Fibroblast of the conjunctiva (primary cell): ENCODE measurements at places on chromosomes 6 and 20.

DNA sequence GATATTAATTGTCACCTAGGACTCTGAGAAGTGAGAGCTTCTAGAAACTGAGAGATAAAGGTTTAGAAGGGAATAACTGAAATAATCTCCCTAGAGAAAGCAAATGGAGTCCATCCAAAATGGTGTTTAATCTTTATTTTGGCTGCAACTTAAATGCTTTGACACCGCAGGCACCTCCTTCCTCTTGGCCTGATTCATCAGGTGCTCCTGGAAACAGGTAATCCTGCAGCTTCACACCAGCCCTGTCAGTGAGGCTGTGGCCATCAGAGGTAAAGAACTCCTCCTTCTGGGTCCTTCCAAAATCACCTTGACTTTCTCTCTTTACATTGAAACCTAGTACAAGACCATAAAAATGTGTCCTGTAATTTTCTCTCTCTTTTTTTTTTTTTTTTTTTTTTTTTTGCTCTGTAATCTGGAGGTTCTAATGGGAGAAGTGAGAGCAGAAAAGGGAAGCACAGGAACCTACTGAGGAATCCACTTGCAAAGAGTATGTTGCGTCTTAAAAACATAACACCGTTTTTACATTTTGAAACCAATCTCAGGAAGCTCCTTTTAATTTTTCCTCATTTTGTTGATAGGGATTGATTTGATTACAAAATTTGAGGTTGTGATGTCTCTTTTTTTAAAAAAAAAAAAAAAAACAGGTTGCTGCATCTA, 124.2 kb downstream of the LRRC1 start:
- no peak for DNase-seq

GRCh38 chr6:162478192-162478671, 249.3 kb downstream of the PRKN start:
- no peak for DNase-seq

DNA sequence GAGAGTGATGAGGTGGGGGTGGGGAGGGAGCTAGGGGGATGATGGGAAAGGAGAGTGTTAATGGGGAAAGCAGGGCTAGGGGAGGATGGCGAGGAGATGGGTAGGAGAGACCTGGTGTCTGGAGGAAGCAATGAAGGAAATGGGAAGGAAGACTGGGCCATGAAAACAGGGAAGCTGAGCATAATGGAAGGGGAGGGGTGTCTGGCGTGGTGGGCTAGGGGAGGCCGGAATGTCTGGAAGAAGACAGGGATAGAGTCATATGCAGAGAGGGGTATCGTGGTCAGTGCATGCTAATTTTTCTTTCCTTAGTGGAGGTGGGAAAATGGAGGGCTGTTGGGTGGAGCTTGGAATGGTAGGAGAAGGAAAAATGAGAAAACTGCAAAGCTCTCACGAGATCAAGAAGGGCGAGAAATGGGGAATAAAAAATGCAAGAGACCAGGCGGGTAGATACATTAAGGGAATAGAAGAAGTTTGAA, 423 bp downstream of the KLHDC3 start:
- no peak for DNase-seq

GRCh38 chr6:21998582-21998981, 298.3 kb downstream of the PRL start:
- DNase-seq, result no peak

GRCh38 chr20:62362991-62363919, 3.9 kb downstream of the LAMA5 start:
- DNase-seq, result no peak

- no peak for DNase-seq
Observed at GRCh38 chr6:34358389-34358905, 34.0 kb downstream of the NUDT3 start.

DNA sequence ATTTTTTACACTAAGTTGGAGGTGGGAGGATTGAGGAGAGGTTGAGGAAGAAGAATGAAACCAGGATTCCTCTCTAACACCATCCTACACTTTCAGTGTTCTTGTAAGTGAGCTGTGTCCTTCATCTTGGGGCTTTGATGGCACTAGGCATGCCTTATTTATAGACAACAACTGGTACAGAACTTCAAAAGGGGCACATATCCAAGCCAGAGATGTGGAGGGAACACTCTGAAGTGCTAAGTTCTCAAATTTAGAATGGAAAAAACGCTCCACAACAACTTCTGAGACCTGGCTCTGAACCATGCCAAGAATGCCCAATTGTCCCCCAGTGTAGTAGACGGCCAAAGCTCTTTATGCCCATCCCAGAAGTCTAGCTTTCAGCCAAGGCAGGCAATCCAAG, 16.2 kb upstream of the PKHD1 start:
- no peak for DNase-seq

DNA sequence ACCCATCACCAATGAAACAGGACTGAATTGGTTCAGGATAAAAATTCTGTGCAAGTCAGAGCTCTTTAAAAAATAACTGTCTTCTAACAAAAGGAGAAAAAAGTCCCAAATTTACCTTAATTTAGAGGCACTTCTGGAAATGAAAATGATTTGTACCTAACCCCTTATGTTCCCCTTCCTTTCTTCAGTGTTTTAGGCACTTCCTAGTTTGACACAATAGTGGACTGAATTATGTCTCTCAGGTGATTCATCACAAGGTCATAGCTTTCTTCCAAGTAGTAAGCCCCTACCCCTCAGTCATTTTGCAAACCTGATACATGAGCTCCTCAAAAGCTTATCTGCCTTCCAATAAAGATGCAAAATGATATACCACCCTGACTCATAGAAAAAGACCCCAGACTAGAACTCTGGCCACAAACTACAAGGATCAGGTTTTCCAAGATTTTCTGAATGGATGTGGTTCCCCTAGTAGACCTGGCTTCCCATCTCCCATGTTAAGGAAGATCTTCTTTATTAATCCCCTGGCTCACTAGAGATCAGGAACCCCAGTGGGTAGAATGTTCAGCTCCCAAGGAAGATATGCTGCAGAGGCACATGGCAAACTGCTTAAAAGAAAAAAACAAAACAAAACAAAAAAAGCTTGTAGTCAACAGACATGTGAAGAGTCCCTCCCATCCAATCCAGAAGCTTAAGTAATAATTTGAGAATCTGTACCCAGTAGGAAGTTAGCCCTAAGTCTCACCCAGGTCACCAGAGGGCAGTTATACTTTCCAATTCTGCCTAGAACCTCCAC, 3.6 kb downstream of the PPP1R10 start:
- no peak for DNase-seq

- DNase-seq, result no peak
Observed at GRCh38 chr6:54044059-54044458, 67.2 kb upstream of the MLIP start.

GRCh38 chr6:22326500-22326899, 29.7 kb upstream of the PRL start:
- DNase-seq, result no peak

DNA sequence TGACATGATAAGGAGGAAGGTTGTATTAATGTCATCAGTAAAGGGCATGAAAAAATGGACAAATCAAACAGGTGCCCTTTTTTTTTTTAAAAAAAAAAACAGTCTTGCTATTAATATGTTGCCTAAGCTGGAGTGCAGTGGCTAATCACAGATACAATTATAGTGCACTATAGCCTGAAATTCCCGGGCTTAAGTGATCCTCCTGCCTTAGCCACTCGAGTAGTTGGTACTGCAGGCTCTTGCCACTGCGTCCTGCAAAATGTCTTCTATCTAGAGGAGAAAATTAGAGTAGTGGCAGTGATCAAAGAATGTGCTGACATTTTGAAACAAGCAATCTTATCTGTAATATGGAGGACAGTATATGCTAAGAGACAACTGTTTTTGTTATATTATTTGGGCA, 127.7 kb downstream of the ASCC3 start:
- no peak for DNase-seq

DNA sequence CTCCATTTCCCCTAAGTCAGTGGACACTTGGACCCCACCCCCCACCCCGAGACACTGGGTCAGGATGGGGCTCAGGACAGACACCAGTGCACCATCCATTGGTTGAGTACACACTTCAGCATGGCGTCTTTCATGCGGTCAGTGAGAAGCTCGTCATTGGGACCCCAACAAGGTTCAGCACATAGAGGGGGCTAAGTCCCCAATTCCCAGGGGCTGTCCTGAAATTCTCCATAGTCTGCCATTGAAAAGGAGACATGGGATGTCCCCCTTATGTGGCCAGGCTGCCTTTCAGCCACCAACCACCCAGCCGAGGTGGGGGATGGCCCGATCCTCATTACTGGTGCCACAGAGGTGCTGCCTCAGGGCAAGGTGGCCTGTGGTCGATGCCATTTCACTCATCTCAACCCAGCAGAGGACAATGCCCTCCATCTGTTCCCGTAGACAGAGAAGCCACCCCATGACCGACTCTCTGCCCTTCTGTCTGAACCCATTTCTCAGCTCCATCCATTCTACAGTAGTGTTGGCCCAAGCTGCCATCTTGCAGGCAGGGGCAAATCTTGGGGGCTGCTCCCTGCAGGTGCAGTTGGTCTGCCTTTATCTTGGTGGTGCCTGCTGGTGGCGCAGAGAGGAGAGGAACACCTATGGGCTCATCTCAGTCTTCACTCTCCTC, 37.4 kb downstream of the PRR18 start:
- DNase-seq, result no peak

- DNase-seq, result no peak
Observed at GRCh38 chr6:52990342-52990741, 4.7 kb downstream of the GSTA4 start.

- no peak for DNase-seq
Observed at GRCh38 chr20:25271486-25272222, 23.8 kb downstream of the PYGB start.

GRCh38 chr6:163954088-163954775, 539.7 kb downstream of the QKI start:
- DNase-seq, result no peak

DNA sequence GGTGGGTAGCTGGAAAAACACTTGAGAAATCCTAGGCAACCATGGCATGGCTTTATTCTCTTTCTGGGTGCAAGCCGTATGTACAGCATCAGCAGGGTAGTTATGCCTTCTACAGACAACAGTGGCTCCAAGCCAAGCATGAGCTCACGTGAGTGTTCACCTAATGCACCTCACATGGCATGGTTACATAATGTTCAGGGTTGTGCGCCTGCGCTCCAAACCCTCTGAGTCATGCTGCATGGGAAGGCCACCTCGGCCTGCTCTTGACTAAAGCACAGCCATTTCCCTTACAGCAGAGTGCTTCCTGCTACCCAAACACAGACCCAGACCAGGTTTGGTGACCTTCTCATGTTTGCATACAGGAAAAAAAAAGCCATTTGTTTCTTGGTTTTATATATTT, 96.2 kb downstream of the VIP start:
- DNase-seq, result no peak

DNA sequence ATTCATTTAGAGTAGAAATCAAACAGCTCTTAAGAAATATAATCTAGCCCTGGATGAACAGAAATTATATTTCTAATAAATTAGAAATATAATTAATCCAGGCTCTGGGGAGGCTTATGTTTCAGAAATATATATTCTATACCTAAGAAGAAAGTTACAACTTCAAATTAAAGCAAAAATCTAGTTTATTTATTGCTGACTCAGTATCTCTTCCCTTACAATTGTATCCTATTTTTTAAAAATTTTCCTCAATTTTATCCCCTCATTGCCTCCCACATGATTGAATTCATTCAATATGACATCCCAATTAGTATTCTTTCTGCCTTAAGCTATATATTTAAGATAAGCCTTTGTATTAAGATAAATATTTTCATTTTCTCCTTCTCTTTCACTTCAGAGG, 71.4 kb downstream of the HS3ST5 start:
- no peak for DNase-seq

DNA sequence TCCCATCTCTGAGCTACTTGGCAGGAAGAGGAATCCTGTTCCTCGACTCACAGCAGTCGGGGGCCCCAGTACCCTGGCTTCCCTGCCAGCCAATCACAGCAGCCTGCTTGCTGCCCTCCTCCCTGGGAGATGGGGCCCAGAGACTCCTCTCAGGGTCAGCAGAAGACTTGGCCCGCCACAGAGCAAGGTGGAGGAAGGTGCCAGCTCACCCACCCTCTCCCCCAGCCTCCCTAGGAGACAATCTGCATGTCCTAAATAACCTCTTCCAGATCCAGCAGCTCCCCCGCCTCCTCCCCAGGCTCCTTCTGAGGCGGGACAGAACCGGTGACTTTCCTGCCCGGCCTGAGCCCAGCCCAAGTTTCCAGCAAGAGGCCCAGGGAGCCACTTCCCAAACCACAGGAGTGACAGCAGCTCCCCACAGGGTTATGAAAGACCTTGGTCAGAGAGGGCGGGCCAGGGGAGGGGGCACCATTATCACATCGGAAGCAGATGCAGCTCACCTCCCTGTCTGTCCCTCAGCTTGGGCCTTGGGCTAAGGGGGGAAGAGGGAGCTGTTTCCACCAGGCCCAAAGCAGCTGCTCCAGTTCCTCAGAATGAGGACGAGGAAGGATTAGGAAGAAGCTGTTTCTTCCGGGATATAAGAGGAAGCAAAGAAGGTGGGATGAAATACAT, 2.3 kb downstream of the CCND3 start:
- DNase-seq, result no peak

- no peak for DNase-seq
Observed at GRCh38 chr6:74480561-74480960, 725.3 kb downstream of the COL12A1 start.

GRCh38 chr6:47822856-47823554, 41.2 kb downstream of the OPN5 start:
- no peak for DNase-seq

DNA sequence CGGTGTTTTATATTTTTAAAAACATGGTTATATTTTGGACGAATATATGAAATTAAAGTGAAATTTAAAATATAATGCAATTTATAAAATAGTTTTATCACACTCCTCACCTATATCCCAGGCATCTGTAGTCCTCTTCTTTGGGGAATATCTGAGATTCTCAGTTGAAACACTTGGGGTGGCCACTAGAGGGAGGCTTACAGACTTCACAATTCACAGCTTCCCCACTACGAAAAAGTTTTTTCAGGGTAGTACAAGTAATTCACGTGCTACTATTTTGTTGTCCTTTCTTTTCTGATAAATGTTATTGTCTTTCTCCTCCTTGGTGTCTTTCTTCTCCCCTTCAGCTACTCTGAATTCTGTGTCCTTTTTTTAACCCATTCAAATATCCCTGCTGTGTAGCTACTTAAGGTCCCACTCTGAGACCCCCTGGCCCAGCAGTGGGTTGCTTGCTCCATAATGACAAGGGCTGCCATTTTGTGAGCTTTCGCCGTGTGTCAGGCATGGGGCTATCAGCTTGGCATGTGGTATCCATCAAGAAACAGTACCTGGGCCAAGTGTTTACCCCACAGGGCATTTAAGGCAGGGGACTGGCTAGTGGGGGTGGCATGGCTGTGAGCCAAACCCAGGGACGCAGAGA, 43.6 kb upstream of the PHACTR3 start:
- DNase-seq, result no peak

DNA sequence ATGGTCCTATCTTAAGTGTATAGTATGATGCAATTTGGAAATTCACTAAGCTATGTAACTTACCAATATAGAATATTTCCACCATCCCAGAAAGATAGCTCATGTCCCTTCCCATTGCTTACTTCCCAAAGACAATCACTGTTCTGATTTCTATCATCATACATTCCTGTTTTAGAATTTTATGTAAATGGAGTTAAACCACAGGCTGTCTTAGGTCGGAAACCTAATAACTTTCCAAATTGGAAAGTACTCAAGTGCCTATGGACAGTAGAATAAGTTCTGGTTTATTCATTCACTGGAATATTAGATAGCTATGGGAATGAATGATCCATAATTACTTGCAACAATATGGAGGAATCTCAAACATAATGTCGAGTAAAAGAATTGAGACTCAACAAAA, 20.1 kb downstream of the ENPP3 start:
- no peak for DNase-seq
